ENCODE measurements at places on chromosomes 1 and 21.

DNA sequence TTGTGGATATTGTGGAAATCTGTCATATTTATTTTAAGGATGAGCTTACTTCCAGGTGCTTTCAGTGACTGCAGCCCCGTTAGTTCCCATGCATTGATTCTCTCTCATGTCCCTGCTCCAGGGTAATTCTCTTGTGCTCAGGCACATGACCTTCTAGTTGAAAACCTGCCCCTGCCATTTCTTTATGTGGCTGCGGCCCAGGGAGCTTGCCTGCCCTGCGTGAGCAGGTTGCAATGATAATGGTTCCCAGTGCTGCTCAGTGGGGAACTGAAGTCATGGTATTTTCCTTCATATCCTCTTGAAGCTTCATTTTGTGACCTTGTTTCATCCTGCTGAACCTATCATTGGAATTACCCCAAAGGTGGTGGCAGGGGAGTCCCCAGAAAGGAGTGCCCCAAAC is 229.8 kb downstream of the DISC1 start:
- DNase-seq = no peak

DNA sequence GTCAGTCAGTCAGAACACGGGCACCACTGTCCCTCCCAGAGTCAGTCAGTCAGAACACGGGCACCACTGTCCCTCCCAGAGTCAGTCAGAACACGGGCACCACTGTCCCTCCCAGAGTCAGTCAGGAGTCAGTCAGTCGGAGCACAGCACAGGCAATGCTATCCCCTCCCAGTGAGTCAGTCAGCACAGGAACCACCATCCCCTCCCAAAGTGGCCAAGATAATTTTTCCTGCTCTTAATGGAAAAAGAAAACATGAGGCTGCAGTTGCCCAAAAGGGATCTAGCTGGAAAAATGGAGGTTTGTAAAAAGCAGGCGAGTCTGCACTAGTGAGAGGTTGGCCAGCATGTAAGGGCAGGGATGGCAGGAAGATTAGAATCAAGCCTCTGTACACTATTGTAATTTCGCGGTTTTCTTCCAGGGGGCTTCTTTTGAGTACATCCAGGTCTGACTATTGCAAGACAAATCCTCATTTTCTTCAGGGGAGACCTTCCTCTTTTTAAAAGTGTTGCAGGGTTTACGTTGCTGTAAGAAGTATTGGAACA is 213.8 kb downstream of the SIPA1L2 start:
- DNase-seq = no peak

- no peak for DNase-seq
These were observed 91.7 kb upstream of the DSCAM start for GRCh38 chr21:40938611-40939010.

DNA sequence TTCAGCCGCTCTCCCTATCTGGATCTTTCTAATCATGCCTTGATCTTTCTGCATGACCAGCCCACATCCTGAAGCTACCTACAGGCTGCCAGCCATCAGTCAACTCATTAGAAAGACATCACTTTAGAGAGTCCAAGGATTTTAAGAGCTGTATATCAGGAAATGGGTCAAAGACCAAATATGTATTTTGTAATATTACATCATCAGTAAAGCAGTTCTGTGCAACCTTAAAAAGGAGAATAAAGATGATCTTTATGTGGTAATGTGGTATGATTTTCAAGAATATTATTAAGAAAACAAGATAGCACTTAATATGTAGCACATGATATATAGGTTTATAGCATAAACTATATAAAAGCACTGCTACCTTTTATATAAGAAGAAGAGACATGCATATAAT is 47.6 kb downstream of the SLC30A7 start:
- no peak for DNase-seq

Data from HS-27A (cell line).